ENCODE measurements at places on chromosomes 6 and 20. TPM values are rescaled to one million over a fixed set of nuclear protein-coding genes. Genes with fewer than 3 reads are reported as not detected.
A peak's percentile ranks its signal among the peaks of the same experiment; 100 is the strongest.

- no peak overlapping the region for H3K27ac ChIP-seq
- H3K4me3 ChIP-seq, result no peak overlapping the region
- H3K27me3 ChIP-seq, result no peaks in the 10 kb centered on the region
- no peaks in the 10 kb centered on the region for H3K4me1 ChIP-seq
Measured at GRCh38 chr20:45944151-45944964, 9.9 kb downstream of the PCIF1 start.

- no peak overlapping the region for H3K4me3 ChIP-seq
- DNase-seq, result no peak
- no peaks in the 10 kb centered on the region for H3K36me3 ChIP-seq
- H3K4me1 ChIP-seq, result peaks cover 12% of the 10 kb centered on the region
- no peaks in the 10 kb centered on the region for H3K27me3 ChIP-seq
Measured at GRCh38 chr20:63556873-63557478, 3.0 kb downstream of the FNDC11 start.

GRCh38 chr6:26021001-26021349 is 58.4 kb downstream of the TRIM38 start:
- DNase-seq, result peak; percentile 72
- H3K4me1 ChIP-seq, result peaks cover 52% of the 10 kb centered on the region
- peak overlapping the region; percentile 81 for H3K4me3 ChIP-seq
- H3K36me3 ChIP-seq, result no peaks in the 10 kb centered on the region

- H3K27me3 ChIP-seq, result peaks cover 8% of the 10 kb centered on the region
- H3K36me3 ChIP-seq, result no peaks in the 10 kb centered on the region
- H3K4me3 ChIP-seq, result no peak overlapping the region
- DNase-seq, result no peak
Measured at GRCh38 chr6:85115876-85116275, 334.0 kb upstream of the NT5E start.

- H3K27me3 ChIP-seq, result no peaks in the 10 kb centered on the region
- no peak overlapping the region for H3K4me3 ChIP-seq
- H3K27ac ChIP-seq, result no peak overlapping the region
- peak; percentile 6 for DNase-seq
Measured at GRCh38 chr6:117167520-117168271, 97.7 kb upstream of the VGLL2 start.

- no peaks in the 10 kb centered on the region for H3K27me3 ChIP-seq
- H3K4me3 ChIP-seq, result no peak overlapping the region
- no peak overlapping the region for H3K27ac ChIP-seq
Measured at GRCh38 chr20:3753098-3753497, 14.5 kb downstream of the ADISSP start.

DNA sequence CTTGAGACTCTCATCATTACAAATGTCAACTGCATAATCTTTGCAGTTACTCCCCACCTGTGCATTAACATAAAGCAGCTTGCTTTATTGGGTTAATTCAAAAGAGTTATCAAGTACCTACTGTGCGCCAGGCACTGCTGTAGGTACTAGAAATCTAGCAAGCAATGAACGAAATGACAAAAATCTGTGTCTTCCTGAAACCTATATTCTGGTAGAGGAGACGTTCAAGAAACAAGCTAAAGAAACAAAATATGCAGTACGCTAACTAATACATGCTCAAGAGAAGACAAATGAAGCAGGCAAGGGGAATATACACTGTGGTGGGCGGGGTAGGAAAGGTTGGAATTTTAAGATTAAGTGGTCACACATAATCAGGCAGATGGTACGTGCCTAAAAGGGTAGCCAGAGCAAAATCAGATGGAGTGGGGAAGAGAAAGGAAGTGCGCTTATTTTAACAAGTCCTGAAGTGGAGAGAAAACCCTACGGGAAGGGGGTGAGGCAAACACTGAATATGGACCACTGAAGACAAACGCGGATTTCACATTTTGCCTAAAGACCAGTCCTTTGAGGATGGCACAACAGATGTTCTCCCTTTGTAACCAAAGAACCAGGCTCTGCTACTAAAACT is 1.2 kb downstream of the ELOVL2 start:
- H3K27me3 ChIP-seq, result no peaks in the 10 kb centered on the region
- H3K36me3 ChIP-seq, result no peaks in the 10 kb centered on the region
- no peak overlapping the region for H3K27ac ChIP-seq
- no peak for DNase-seq

- no peaks in the 10 kb centered on the region for H3K36me3 ChIP-seq
- H3K27me3 ChIP-seq, result no peaks in the 10 kb centered on the region
- no peak for DNase-seq
- no peak overlapping the region for H3K4me3 ChIP-seq
- H3K27ac ChIP-seq, result peak overlapping the region; percentile 15
Measured at GRCh38 chr6:16722630-16723029, 38.6 kb downstream of the ATXN1 start.

- no peak for DNase-seq
- no peak overlapping the region for H3K27ac ChIP-seq
- no peak overlapping the region for H3K4me3 ChIP-seq
- H3K27me3 ChIP-seq, result no peaks in the 10 kb centered on the region
- H3K36me3 ChIP-seq, result no peaks in the 10 kb centered on the region
Measured at GRCh38 chr6:16391451-16391912, 153.1 kb downstream of the GMPR start.

The OVOL2 gene
- 0.86 TPM for total RNA-seq

GRCh38 chr6:147176795-147177194 is 27.4 kb upstream of the STXBP5 start:
- H3K27me3 ChIP-seq, result no peaks in the 10 kb centered on the region
- H3K36me3 ChIP-seq, result no peaks in the 10 kb centered on the region
- H3K27ac ChIP-seq, result no peak overlapping the region
- DNase-seq, result no peak

GRCh38 chr6:37141281-37142049 is 28.5 kb upstream of the PIM1 start:
- H3K27ac ChIP-seq, result no peak overlapping the region
- H3K4me3 ChIP-seq, result no peak overlapping the region
- peaks cover 54% of the 10 kb centered on the region for H3K4me1 ChIP-seq
- no peaks in the 10 kb centered on the region for H3K36me3 ChIP-seq

DNA sequence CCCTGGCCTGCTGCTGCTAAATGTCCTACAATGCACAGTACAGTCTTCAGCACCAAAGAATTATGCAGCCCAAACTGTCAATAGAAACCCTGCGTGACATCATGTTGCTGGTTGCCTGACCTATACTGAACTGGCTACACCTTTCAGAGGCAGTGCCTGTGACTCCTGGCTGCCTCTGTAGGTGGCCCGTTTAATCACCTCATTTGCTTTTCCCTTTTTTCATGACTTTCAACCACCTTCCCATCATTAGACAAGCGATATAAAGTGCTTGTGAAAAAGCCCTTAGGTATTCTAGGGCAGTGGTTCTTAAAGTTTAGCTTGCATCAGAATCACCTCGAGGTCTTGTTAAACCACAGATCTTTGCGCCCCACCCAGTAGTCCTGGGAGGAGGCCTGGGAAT is 33.0 kb upstream of the RIPOR2 start:
- no peak overlapping the region for H3K4me3 ChIP-seq
- no peaks in the 10 kb centered on the region for H3K4me1 ChIP-seq
- no peaks in the 10 kb centered on the region for H3K36me3 ChIP-seq
- no peaks in the 10 kb centered on the region for H3K27me3 ChIP-seq
- DNase-seq, result no peak
- H3K27ac ChIP-seq, result no peak overlapping the region

GRCh38 chr6:13006578-13007300 is 290.2 kb downstream of the PHACTR1 start:
- no peaks in the 10 kb centered on the region for H3K4me1 ChIP-seq
- peaks cover 39% of the 10 kb centered on the region for H3K27me3 ChIP-seq
- no peak overlapping the region for H3K27ac ChIP-seq

The NAPB gene
- 7.9 TPM for total RNA-seq

The TCP11 gene
- total RNA-seq, result not detected

The TOX2 gene
- 39.6 TPM for total RNA-seq

The DNAH8 gene
- not detected for total RNA-seq

- H3K27me3 ChIP-seq, result no peaks in the 10 kb centered on the region
- H3K4me3 ChIP-seq, result no peak overlapping the region
- peaks cover 4% of the 10 kb centered on the region for H3K4me1 ChIP-seq
- peak; percentile 44 for DNase-seq
Measured at GRCh38 chr6:75230484-75231325, 12.9 kb downstream of the COX7A2 start.

The PHACTR1 gene
- 0.17 TPM for total RNA-seq

GRCh38 chr6:3557336-3557735 is 100.5 kb upstream of the SLC22A23 start:
- H3K36me3 ChIP-seq, result no peaks in the 10 kb centered on the region
- no peak overlapping the region for H3K4me3 ChIP-seq
- no peak for DNase-seq
- no peaks in the 10 kb centered on the region for H3K4me1 ChIP-seq
- no peak overlapping the region for H3K27ac ChIP-seq

The DCDC2 gene
- total RNA-seq, result 0.17 TPM

Measured in HCT116 (cell line).